Left renal cortex interstitium (tissue), 4 donors: ENCODE measurements at places on chromosomes 6 and 20. TPM values are rescaled to one million over a fixed set of nuclear protein-coding genes. Genes with fewer than 3 reads are reported as not detected.

The RAB5IF gene
- 73.4 TPM for polyA plus RNA-seq

The ARFGEF3 gene
- 6.5 TPM for polyA plus RNA-seq

The SRSF12 gene
- 18.2 TPM for polyA plus RNA-seq

The C6orf58 gene
- 1.1 TPM for polyA plus RNA-seq

The NMBR gene
- 0.29 TPM for polyA plus RNA-seq

The WFDC12 gene
- polyA plus RNA-seq = not detected

DNA sequence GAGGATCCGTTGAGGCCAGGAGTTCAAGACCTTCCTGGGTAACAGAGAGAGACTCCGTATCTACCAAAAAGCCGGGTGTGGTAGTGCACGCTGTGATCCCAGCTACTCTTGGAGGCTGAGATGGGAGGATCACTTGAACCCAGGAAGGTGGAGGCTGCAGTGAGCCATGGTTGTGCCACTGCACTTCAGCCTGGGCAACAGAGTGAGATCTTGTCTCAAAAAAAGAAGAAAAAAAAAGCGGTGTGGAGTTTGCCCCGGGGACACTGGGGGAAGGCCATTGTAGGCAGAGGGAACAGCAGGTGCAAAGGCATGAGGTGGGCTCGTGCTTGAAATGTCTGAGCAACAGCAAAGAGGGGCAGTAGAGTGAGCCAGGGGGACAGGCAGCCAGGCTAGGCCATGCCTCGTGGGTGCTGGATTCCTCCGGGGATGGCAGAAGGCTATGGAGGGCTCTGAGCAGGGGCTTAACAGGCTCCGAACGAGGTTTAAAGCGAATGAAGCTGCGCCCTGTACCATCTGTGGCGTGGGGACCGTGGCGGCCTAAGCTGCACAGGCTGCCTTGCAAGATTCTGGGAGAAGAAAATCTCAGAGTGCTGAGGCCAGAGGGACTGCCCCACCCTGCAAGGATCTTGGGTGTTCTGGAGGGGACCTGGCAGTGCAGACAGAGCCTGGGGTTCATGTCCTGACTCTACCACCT lies 36.9 kb upstream of the NOL4L start:
- no peak for DNase-seq

DNA sequence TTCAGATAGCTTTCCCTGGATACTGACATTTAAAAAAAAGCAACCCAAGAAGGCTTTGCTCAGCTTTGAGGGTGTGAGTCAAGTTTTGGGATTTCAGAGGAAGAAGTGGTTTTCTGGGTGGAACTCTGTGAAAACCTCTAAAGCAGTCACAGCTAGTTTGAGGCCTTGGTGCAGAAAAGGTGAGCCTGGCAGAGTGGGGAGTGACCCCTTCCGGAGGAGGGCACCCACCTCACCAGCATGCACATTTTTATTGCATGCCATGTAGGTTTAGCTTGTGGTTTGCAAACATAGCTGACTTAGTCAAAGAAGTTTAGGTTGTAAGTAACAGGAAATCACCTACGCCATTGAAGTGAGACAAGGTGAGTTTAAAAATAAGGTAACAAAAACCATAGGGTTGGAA lies 146.8 kb upstream of the PMEPA1 start:
- no peak for DNase-seq

DNA sequence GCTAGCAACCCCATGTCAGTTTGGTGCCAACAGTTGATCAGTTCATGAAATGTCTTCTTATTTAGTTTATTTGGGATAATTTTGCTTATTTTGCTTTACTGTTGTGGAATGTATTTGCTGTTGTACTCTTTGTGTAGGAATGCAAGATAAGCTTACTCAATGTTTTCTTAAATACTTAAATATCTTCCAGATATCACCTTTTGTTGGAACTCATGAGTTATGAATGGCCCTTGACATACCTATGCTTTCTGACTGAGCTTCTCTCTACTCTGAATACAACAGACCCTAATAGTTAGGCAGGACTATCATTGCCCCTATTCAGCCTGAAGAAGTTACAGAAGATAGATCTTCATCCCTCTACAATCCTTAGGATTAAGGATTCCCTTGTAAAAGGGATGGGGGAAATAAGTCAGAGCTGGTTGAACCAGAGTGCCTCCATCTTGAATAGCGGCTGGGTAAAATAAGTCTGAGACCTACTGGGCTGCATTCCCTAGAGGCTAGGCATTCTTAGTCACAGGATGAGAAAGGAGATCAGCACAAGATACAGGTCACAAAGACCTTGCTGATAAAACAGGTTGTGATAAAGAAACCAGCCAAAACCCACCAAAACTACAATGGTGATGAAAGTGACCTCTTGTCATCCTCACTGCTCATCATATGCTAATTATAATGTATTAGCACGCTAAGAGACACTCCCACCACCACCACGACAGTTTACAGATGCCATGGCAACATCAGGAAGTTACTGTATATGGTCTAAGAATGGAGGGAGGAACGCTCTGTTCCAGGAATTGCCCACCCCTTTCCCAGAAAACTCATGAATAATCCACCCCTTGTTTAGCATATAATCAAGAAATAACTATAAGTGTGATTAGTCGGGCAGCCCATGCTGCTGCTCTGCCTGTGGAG lies 196.9 kb downstream of the AKAP7 start:
- no peak for DNase-seq

DNA sequence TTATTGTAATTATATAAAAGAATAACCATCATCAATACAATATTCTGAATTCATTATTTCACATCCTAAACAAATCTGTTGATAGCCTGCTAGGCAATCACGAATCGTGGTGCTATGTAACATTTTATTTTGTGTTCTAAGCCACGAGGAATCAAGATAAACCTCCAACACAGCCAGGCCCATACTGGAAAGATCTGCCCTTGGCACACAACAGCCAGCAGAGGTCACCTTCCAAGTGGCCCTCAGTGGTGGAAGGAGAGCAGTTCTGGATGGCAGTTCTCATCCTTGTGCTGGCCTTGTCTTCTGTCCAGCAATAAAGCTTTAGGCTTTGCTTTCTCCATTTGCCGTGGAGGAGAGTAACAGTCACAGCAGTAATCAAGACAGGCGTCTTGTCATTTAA lies 13.2 kb downstream of the ZNF831 start:
- DNase-seq = no peak

DNA sequence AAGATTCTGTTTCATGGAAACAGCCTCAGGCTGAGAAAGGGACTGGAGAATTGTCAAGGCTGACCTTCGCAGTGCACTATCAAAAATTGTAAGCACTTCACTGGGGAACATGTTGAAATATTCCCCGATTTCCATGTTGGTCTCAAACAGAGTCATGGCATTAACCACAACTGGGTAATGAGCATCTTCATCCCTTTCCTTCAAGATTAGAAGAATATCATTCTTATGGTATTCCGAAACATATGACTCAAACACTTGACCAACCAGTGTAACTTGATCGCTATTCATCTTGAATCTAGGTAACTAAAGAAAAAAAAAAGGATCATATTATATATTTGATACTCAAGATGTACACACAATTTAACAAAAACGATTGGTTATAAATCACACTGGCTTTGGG lies 3.5 kb downstream of the MCM9 start:
- no peak for DNase-seq

GRCh38 chr6:105346052-105346451 lies 56.8 kb downstream of the PREP start:
- DNase-seq = no peak

DNA sequence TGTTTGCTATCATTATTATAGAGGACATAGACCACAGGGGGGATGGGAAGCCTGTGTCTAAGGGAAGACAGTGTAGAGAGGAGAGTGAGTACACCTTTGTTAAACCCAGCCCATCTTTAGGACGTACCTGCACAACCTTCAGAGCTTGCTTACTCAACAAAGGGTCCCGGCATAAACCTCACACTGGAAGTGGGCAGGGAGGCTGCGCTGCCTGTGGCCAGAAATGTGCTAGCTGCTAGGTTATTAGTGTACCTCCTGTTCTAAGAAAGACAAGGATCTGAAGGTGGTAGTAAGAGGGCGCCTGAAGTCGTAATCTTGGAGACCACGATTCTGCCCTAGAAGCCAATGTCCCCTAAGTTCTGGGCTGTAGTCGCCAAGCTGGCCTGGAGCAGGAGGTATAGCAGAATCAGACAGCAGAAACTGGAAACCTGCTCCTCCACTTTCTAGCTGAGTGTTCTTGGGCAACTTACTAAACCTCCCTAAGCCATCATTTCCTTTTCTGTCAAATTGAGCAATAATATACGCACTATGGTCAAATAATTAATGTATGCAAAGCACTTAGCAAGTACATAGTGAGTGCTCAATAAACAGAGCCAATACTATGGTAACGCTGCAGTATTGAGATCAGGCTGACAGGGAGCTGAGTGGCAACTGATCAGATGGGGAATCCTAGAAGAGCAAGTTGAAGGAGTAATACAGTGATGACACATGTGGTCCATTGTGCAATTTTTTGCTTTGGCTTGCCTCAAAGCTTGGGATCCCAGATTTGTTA lies 16.8 kb upstream of the AKIRIN2 start:
- DNase-seq = no peak

- no peak for DNase-seq
These were observed 115.5 kb downstream of the ERMARD start for GRCh38 chr6:169866668-169867521.

GRCh38 chr6:25150031-25150430 lies 129.1 kb upstream of the CARMIL1 start:
- DNase-seq = no peak

DNA sequence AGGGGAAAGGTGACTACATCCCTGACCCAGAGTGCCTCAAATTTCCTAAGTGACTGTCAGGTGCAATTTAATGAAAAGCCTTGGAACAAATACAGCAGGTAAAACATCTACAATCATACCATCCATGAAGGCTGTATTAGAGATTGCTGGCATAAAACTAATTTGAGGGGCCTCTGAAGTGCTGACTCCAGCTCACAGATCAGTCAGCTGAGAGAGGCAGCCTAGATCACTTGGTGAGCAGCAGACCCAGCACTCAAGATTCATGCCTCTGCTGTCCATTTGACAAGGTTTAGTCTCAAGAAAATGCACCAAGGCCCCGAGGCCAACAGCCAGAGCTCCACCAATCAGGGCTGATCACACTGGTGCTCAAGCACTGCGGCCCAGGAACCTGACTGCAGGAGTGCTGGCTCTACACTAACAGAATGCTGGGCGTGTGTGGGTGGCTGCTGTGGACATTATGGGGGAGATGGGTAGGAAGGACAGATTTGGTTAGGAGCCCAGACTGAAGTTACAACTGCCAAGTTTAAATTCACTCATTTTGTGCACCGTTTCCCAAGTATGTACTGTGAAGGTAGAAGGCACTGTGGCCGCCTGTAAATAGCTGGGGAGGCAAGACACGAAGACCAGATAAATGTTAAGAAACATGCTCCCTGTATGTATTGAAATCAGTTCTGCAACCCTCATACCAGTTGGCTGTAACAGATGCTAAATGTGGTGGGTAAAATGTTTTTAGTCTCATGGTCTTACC lies 28.2 kb downstream of the SNX5 start:
- no peak for DNase-seq

DNA sequence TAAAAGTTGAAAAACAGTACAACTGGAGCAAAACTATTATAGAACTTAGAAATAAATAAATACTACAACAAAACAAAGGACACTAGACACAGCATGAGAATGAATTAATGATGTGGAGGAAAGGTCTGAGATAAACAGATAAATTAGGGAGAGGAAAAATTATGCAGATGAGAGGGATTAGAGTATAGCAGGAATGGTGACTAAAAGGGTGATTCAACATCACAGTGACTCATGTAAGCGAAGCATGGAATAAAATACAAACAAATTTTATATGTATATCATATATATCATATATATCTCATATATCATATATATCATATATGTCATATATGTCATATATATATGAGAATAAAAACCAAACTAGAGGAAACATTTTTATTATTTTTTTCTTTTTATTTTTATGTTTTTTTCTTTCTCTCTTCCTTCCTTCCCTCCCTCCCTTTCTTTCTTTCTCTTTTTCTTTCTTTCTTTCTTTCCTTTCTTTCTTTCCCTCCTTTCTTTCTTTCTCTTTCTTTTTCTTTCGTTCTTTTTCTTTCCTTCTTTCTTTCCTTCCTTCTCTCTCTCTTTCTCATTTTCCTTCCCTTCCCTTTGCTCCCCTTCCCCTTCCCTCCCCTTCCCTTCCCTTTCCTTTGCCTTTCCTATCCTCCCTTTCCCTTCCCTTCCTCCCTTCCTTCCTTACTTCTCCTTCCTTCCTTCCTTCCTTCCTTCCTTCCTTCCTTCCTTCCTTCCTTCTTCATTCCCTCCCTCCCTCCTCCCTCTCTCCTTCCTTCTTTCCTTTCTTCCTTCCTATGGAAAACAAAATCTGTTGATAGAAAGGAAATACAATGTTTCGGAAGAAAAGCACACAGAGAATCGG lies 1014.6 kb downstream of the GRIK2 start:
- DNase-seq = no peak

GRCh38 chr6:6803180-6803977 lies 214.9 kb downstream of the LY86 start:
- no peak for DNase-seq

DNA sequence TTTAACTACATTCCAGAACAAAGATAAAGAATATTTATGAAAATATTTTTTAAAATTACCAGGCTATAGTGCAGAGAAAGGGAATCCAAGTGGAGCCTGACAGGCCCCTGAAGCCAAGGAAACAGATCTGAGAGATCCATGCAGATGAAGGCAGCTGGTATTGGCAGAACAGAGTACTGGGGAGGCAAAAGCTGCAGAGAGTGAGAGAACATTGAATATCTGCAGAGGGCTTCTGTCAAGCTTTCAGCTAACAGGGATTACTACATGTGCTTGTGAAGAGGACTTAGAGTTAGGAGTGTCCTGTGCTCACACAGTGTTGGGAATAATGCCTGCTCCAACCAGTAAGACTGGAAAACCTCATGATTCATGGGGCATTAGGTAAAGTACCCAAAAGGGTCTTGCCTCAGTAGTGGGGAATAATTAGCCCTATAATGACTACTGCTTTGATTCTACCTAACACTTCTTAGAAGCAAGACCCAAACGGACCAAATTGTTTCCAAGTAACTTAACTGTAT lies 657.2 kb downstream of the DHX35 start:
- DNase-seq = no peak

DNA sequence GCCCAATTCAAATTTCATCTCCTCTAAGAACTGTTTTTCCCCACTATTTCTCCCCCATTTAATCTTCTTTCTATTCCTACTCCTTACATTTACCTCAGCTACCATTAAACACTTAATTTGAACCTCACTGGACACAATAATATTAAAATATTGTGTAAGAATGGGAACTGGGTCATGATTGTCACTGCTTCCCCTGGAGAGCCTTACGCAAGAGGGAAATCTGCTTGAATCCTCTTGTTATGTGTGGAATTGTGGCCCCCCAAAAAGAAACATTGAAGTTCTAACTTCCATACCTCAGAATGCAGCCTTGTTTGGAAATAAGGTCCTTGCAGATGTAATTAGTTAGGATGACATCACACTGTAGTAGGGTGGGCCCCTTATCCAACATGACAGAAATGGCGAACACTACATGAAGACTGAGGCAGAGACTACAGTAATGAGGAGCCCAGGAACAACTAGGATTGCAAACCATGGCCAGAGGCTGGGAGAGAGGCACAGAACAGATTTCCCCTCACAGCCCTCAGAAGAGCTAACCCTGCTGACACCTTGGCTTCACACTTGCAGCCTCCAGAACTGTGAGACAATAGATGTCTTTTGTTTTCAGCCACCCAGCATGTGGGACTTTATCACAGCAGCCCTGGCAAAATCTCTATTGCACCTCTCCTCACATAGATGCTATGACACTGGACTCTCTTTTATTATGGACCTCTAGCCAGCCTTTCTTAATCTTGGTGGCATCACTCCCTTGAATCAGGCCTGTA lies 29.9 kb downstream of the HIVEP2 start:
- no peak for DNase-seq
